ENCODE measurements at places on chromosomes 12 and 14.

- no peak for DNase-seq
Observed at GRCh38 chr14:103360548-103360947, 24.7 kb upstream of the MARK3 start.

GRCh38 chr14:105447651-105448640 lies 26.7 kb upstream of the CRIP2 start:
- DNase-seq: no peak

- no peak for DNase-seq
Observed at GRCh38 chr12:7716381-7716780, 5.1 kb downstream of the DPPA3 start.

DNA sequence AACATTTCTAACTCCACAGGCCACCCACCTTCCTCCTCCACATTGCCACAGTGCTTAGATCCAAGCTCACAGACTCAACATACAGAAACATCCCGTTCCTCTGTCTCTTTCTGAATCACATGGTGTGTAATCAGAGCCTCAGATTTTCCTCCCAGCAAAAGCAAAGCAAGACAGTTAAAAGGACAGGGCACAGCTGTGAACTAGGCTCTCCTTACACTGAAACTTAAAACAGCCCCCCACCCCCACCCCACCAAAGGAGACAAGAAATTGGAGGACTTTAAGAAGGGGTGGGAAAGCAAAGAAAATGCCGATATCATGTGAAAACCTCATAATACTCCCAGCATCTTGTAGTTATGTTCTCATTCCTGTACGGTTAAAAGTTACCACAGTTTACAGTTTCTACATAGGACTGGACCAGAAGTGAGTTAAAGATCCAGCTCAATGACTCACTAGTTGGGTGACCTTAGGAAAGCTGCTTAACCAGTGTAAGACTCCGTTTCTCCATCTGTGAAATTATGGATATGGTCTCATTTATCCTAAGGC lies 4.8 kb downstream of the YBX3 start:
- DNase-seq: peak; percentile 18

DNA sequence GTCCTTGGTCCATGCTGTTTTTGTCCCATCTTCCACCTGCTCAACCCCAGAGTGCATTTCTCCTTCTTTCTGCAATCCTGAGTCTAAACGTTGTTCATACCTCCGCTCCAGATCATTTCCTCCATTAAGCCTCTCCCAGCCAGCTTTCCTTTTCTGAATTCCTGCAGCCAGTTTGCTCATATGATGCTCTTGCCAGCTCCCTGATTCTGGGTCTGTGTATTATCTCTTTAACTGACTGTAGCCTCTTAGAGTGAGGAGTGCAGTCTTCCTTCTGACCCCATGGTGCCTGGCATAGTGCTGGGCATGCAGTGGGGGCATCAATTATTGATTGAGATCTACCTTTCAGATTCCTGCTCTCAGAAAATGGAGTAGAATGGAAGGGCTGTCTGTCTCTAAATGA lies 11.5 kb upstream of the TBPL2 start:
- DNase-seq: no peak

DNA sequence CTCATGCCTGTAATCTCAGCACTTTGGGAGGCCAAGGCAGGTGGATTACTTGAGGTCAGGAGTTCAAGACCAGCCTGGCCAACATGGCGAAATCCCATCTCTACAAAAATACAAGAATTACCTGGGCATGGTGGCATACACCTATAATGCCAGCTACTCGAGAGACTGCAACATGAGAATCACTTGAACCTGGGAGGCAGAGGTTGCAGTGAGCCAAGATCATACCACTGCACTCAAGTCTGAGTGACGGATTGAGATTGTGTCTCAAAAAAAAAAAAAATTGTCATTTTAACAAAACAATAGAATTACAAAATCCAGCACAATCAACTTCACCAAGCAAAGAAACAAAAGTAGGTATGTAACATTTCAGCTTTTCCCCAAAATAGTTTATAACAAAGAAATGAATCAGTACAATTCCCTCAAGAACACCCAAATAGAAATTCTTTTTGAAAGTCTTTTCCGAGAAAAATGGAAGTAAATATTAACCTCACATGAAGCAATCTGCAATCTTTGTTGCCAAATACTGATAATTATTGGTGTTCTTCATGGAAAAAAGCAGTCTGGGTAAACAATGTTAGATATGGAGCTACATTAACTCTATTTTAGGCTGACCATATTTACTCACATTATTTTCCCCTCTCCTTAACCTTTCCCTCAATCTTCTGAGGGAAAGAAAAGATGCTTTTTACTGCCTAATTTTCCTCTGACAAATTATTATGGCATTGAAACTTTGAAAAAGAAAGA lies 165.9 kb upstream of the ATF7IP start:
- DNase-seq: no peak

GRCh38 chr14:31479027-31479426 lies 8.8 kb downstream of the GPR33 start:
- DNase-seq: no peak

GRCh38 chr14:104523546-104523935 lies 56.0 kb upstream of the C14orf180 start:
- DNase-seq: no peak
